ENCODE measurements at places on chromosomes 11 and 22.

DNA sequence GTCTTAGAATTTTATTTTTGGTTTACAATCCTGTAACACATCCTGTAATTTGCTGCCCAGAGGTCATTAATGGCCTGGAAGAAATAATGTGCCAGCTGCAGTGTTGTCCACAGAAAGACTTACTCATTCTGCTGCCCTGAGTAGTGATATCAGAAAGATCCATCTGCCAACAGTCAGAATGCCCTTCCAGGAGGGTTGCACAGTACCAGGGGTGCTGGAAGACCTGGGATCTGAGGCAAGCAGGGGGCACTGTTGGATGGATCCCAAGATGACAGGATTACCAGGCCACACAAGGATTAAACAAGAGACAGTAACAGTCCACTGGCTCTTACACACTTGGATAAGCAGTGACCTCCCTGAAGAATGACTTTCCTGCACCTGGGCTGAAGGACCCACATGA lies 93.8 kb upstream of the TOP3B start:
- DNase-seq = no peak

DNA sequence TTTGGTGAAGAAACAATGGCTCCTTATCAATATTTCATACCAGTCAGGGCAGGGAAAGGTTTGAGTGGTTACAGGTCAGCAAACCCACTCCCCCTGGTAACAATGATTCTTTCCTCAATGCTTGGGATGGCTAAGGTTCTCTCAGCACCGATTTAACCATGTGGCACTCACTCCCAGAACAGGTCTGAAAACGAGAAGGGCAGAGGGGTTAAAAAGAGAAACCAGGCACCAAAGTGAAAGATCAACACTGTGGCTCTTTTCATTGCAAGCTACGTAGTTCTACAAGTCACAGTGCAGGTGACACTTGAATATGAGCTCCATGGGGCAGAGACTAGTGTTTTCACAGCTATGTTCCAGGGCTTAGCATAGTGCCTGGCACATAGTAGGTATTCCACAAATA lies 132.4 kb downstream of the PLEKHA7 start:
- no peak for DNase-seq

DNA sequence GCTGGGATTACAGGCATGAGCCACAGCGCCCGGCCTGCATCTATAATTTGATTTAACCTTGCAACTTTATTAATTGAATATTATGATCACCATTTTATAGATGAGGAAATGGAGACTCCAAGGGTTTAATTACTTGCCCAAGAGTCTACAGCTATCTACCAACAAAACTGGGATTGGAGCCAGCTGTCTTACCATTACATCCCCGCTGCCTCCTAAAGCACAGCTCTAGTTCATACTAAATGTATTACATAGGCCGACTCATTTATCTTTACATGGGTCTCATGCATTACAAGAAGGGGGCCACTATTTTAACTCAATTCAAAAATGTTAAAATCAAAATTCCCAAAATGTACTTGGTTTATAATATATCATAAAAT lies 14.1 kb upstream of the TMA7B start:
- no peak for DNase-seq

GRCh38 chr11:101429703-101430540 lies 153.9 kb downstream of the TRPC6 start:
- peak; percentile 12 for DNase-seq

Data from HepG2 (cell line).